ENCODE measurements at places on chromosomes 6 and 20.

- DNase-seq = no peak
Measured at GRCh38 chr20:2756056-2756611, 44.3 kb downstream of the CPXM1 start.

- DNase-seq = peak; percentile 61
Measured at GRCh38 chr6:25025919-25026301, 90.2 kb upstream of the RIPOR2 start.

GRCh38 chr6:80625405-80625804, 518.9 kb downstream of the BCKDHB start:
- DNase-seq = no peak

DNA sequence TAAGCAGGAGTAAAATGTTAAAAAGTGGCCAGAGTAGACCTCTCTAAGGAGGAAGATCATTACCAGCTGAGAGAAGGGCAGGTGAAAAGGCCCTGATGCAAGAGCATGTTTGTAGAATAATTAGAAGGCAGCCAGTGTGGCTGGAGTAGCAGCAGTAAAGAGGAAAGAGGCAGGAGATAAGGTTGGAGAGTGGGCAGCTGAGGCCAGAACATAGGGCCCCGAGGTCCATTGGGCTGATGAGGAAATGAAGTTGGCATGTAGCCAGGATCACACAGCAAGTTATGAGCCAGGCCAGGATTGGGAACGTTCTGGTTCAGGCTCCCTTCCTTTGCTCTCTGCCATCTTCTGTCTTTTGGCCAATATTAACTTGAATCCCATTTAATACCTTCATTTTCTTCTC, 51.6 kb downstream of the RALY start:
- no peak for DNase-seq

DNA sequence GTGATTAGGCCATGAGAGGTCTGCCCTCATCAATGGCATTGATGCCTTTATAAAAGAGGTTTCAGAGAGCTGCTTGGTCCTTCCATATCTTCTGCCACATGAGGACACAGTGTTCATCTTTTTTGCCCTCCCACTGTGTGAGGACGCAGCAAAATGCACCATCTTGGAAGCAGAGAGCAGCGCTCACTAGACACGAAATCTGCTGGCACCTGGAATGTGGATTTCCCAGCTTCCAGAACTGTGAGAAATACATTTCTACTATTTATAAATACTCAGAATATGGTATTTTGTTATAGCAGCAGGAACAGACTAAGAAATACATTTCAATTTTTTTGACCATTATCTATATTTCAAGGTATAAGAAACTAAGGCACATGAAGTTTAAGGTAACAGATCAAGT, 24.9 kb downstream of the SLC35F1 start:
- DNase-seq = no peak

- no peak for DNase-seq
Measured at GRCh38 chr20:50550531-50550930, 40.3 kb downstream of the PTPN1 start.

DNA sequence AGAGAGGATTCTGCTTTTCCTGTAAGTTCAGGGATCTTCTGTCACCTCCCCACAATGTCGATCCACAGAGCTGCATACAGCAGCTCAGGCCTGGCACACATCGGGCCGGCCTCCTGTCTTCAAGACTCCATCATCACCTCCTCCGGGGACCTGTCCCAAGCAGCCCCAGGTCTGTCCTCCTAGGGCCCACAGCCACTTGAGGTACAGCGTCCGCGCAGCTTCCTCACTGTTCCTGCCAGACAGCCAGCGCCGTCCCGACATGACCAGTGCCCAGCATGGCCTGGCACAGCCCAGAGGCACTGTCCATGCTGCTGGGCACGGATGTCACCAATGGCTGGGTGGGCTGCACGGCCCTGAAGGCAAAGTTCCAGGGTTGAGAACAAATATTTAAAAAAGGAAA, 101.6 kb downstream of the DLL1 start:
- no peak for DNase-seq

DNA sequence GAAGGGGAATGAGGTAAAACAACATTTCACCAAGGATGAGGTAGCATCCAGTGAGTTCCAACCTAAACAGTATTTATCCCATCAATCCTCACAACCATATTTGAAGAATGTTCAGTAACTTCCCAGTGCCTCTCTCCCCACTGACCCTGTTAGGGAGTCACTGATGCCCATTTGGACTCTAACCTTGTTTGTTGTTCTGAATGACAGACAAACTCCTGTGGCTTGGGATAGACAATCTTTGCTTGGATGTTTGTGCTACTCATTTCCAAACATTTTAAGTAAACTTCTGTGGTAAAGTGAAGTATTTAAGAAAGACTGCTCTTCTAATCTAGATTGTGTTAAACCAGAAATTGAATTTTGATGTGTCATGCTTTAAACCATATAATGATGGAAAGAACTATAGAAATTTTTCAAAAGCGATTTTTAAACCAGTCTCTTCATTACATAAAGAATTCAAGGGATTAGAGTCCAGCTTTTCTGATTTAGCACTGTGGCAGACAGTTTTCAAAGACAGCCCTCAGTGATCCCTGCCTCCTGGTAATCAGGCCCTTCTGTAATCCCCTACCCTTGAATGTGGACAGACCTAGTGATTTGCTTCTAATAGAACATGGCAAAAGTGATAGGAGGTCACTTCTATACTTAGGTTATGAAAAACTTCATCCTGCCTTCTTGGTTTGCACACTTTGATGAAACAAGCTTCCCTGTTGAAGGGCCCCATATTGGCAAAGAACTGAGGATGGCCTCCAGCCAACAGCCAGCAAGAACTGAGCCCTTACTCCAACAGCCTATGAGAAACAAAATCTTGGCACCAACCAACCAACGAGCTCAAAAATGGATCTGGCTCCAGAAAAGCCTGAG, 191.6 kb downstream of the DST start:
- DNase-seq = no peak

GRCh38 chr6:19557191-19557590, 280.0 kb upstream of the ID4 start:
- no peak for DNase-seq

GRCh38 chr6:15493437-15494168, 169.2 kb downstream of the DTNBP1 start:
- DNase-seq = no peak

- DNase-seq = no peak
Measured at GRCh38 chr6:132132422-132132821, 181.2 kb upstream of the CCN2 start.

GRCh38 chr6:108166664-108167448, 1.0 kb downstream of the NR2E1 start:
- DNase-seq = no peak

GRCh38 chr6:131946992-131947955, 3.9 kb downstream of the CCN2 start:
- no peak for DNase-seq
